ENCODE measurements at places on chromosomes 7 and 10.

DNA sequence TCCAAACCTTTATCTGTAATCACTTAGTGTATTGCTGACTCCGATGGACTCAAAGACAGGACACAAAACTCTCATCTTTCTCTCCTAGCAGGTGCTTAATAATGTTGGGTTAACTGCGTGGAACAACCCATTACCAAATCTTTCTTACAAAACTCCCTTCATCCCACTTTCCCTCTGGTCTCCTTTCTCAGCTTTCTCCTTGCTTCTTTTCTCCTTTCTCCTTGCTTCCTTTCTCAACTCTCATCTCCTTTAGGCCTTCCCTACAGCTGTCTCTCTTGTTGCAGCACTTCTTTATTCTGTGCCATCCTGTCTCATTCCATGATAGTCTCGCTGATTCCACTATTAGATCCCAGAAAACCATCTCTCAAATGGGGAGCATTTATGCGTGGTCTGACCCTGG lies 67.5 kb downstream of the TNS3 start:
- no peak for DNase-seq

DNA sequence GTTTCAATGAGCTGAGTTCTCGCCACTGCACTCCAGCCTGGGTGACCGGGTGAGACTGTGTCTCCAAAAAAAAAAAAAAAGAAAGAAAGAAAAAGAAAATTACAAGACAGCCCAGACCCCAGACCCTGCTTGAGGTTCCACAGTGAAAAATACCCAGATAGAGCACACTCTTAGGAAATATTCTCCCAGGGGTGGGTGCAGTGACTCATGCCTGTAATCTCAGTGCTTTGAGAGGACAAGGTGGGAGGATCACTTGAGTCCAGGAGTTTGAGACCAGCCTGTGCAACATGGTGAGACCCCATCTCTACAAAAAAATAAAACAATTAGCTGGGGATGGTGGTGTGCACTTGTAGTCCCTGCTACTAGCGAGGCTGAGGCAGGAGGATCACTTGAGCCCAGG lies 41.1 kb upstream of the GTF2IRD1 start:
- DNase-seq = no peak

- DNase-seq = no peak
Measured at GRCh38 chr7:50607524-50608125, 42.4 kb upstream of the DDC start.

GRCh38 chr10:126880926-126881325 lies 24.3 kb upstream of the DOCK1 start:
- no peak for DNase-seq

- peak; percentile 25 for DNase-seq
Measured at GRCh38 chr10:13681095-13681494, 94.3 kb downstream of the PRPF18 start.

DNA sequence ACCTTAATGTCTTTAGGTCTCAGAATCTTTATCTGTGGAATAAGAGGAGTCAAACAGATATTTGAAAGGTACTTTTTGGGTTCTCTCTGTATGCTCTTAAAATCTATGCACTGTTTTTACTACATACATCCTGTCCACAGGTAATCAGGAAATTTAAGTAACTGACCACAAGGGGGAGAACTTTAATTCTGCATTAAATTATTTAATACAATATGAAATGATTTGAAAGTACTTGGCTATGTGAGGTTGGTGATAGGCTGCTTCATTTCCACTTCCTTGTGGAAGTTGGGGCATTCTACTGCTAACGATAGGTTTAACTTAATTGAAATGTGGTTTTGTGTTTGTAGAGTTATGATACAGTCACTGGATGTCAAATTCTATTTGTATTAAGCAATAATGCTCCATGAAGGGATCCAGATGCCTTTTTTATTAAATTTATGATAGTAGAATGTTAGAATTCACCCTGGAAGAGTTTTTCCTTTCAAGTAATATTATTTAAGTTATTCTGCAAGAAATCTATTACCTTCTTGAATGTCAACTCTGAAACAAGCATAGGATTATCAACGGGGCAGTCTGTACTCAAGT lies 6.0 kb downstream of the TEX47 start:
- DNase-seq = no peak

- no peak for DNase-seq
Measured at GRCh38 chr7:935164-935873, 19.2 kb downstream of the ADAP1 start.

- no peak for DNase-seq
Measured at GRCh38 chr10:51394039-51394438, 305.4 kb downstream of the CSTF2T start.

DNA sequence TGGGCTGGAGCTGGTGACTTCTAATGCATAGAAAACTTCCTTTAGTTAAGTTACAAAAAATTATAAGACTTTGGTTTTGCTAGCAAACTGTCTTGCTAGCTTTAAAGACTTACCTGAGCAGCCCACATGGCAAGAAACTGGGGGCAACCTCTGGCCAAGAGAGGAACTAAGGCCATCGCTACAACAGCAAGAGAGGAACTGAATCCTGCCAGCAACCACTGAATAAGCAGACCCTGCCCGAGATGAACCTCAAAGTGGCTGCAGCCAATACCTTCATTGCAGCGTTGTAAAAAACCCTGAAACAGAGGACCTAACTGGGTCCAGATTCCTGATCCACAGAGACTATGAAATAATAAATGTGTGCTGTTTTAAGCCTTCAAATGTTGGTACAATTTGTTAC lies 54.6 kb upstream of the STARD3NL start:
- no peak for DNase-seq

DNA sequence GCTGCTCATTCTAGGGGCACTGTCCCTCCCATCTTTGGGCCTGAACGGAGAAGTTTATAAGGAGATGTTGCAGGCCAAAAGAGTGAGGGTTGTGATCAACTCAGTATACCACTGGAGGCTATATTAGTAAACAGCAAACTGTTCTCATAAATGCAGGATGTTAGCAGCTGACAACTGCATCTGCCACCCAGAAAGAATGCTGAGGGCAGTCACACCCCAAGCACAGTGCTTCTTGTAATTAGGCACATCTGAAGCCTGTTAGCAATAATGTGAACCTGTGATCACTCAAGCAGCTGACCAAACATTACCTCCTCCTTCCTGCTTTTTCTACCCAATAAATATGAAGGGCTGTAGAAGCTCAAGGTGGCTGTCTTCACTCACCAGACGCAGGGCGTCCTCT lies 38.4 kb upstream of the ZNF138 start:
- DNase-seq = no peak

DNA sequence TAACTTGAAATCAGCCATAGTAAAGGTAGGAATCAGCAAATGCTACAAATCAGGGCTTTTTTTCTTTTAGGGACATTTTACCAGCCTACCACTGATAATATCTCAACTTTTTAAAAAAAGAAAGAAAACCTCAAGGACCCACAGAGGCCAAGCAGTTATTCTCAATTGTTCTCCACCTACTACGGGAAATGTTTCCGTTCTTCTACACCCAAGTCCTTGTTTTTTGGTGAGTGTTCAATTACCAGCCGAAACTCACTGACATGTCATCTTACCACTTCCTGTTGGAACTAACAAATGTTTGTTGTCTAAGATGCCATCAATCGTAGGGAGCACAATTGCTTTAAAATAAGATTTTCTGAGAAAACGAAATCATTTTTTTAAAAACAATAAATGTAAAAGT lies 50.2 kb upstream of the CDK1 start:
- DNase-seq = no peak

DNA sequence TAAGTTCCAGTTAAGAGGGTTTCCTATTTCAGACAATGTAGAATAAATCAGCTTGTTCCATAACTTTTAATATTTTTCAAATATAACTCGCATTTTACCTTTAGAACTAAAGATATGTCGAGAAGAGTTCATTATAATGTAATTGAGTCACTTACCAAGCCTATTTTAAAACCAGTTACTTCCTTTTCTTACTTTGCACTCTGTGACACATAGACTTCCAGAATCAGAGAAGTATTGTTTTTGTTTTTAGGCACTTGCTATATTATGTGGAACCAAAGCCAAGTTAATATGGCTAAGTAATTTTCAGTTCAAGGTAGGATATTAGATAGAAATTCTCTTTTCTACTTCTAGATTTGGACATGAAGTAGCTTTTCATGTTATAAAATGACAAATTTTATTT lies 182.7 kb upstream of the PRPS1L1 start:
- DNase-seq = no peak

DNA sequence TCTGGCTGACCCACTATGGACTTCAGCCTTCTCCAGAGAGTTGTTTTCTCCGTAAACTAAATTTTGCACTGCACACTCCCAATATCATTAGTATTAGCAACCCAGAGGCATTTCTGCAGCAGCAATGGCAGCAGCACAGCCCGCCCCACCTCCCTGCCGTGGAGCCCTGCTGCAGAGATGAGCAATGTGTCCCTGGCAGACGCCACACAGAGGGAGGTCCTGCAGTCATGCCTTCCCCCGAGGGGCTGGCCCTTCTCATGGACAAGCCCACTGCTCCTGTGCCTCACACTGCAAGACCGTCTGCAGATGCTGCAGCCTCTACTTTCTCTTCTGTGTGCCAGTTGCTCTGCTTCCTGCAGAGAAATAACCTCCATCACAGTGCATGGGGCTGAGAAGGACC lies 393.4 kb upstream of the MKI67 start:
- DNase-seq = no peak

DNA sequence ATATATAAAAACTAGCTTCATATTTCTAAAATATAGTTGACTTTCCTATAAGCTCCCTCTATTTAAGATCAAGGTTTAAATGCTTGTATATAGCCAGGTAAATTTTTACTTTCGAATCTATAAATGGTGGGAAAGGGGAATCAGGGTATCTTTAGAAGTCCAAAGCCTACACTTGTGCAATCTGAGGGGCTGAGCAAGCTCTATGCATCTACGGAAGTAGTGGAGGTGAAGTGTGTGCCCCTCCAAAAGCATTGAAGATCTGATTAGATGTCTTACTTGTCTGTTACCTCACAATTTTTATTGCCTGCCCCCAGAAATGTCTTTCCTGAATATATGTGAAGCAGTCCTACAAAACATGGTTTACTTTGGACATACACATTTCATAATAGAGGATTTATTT lies 1.6 kb downstream of the AKAP9 start:
- no peak for DNase-seq

DNA sequence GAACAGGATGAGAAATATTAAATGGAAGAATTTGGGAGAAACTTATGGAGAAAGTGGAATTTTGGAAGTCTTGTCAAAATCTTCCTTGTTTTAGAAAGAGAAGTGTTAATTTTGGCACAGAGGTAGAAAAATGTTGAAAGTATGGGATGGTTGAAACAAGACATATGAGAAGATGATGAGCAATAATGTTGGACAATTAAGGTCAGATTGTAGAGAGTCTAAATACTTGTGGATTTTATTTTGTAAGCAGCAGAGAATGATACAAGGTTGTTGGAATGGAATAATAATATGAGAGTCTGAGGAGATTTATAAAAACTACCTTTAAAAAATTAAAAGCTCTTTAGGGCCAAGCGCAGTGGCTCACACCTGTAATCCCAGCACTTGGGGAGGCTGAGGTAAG lies 34.6 kb downstream of the PHTF2 start:
- no peak for DNase-seq

GRCh38 chr10:5835446-5836095 lies 22.3 kb upstream of the GDI2 start:
- no peak for DNase-seq

GRCh38 chr10:48306870-48307710 lies 613 bp downstream of the MAPK8 start:
- no peak for DNase-seq

DNA sequence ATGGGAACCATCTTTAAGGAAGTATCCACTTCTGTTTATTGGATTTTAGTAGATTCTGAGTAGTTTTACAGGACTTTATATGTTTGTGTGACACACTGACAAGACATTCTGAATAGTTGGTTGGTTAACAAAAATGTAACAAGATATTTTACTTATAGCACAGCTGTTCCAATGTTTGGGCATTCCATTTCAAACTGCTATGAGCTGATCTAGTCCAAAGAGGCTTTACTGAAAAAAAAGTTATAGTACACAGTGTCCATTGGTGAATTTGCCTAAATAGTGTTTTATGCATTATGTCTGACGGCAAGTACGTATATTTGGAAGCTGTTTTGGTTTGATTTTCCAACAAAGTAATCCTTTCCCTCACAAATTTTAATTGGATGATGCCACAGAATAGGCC lies 99.1 kb downstream of the SAMD9 start:
- no peak for DNase-seq

DNA sequence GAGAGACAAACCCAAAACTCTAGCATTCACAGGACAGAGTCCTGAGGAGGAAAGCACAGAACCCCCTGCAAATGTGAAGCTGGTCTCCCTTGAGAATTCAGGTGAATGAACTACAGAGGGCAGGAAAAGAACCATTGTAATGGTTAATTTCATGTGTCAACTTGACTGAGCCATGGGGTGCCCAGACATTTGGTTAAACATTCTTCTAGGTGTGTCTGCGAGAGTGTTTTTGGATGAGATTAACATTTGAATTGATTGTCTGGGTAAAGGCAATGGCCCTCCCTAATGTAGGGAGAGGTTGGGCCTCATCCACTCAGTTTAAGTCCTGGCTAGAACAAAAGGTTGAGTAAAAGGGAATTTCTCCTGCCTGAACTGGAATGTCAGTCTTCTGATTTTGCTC lies 15.7 kb upstream of the CDK1 start:
- DNase-seq = no peak

DNA sequence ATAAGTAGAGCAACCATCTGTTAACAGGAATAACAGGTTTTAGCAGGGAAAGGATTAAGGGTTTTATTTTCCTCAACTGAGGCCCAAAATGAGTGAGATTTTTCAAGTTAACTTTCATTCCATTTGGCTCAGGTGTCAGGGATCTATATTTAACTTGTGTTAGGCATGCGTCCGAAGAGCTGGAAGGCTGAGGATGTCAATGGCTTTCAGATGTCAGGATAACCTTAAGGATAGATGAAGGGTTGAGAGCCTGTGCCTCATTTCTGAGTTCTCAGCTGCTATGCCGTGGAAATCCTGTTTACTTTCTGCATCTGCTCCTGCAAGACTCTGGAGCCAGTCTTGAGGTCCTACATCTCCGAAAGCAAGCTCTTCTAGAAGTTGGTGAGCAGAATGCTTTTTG lies 36.4 kb upstream of the CD36 start:
- DNase-seq = no peak

Data from NCI-H510A (cell line).